ENCODE measurements at places on chromosomes 11 and 22.
A peak's percentile ranks its signal among the peaks of the same experiment; 100 is the strongest.

DNA sequence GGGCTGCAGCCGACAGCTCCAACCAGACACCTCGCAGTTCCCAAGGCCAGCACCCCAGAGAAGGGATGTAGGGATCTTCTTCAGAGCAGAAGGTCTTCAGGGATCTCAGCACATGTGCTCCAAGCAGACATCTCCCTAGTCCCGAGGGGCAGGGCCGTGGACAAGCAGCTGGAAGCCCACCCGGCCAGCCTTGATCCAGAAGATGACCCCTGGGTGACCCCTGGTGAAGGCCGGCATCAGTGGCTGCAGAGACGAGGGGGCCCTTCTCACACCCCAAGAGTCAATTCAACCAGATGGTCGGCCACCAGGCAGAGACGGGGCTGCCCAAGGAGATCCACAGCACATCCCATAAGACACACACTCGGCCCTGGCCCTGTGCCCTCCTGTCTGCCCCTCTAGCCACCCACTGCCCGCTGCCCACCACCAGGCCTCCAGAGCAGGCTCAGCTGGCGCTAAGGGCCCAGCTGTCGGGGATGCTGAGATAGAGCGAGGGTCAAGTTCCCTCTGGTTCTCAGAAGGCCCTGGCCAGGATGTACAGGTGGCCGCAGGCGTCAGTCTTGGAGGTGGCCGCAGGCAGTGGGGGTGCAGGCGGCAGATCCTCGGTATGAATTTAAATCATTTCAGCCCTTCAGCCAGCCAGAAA lies 168.3 kb downstream of the BRD1 start:
- no peak for DNase-seq

GRCh38 chr22:31940506-31940905 lies 3.8 kb upstream of the YWHAH start:
- DNase-seq, result no peak

DNA sequence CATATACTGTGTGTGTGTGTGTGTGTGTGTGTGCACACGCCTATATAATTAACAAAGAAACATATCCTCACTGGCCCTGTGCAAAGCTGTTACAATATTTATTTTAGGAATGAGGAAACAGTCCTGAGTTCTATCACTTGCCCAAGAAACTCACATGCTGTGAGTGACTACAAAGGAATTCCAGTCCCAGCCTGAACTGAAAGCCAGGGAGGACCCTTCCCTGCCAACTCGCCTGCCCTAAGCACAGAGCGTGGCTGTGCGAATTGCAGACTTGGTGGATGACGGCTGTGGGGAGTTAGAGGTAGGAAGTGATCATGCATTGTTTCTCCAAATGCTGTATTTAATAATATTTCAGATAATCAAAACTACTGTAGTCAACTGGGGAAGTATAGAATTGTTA lies 26.4 kb upstream of the CD5 start:
- no peak for DNase-seq

DNA sequence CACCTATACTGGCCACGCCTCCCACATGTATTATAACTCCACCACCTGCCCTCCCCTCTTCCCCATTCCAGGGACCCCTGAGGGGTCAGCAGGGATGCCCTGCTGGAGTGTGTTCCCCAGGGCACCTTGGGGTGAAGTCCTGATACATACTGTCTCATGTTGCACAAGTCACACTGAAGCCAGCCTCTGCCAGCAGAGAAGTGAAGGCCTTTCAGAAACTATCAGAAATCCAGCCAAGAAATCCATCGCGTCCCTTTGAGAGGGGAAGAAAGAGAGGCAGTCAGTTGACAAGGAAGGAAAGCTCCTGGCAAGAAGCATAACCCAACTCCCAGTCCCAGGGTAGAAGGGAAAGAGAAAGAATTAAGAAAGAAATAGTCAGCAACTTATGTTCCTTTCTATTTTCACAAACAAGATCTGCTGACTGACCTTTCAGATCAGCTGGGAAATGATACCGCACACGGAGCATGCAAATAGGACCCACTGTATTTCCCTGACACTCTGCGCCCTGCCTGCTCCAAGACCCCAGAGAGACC lies 45.2 kb downstream of the SC5D start:
- no peak for DNase-seq

GRCh38 chr11:74449369-74449931 lies 17.9 kb downstream of the KCNE3 start:
- DNase-seq, result peak; percentile 68

- DNase-seq, result no peak
Measured at GRCh38 chr11:82845356-82846353, 54.6 kb downstream of the PRCP start.

DNA sequence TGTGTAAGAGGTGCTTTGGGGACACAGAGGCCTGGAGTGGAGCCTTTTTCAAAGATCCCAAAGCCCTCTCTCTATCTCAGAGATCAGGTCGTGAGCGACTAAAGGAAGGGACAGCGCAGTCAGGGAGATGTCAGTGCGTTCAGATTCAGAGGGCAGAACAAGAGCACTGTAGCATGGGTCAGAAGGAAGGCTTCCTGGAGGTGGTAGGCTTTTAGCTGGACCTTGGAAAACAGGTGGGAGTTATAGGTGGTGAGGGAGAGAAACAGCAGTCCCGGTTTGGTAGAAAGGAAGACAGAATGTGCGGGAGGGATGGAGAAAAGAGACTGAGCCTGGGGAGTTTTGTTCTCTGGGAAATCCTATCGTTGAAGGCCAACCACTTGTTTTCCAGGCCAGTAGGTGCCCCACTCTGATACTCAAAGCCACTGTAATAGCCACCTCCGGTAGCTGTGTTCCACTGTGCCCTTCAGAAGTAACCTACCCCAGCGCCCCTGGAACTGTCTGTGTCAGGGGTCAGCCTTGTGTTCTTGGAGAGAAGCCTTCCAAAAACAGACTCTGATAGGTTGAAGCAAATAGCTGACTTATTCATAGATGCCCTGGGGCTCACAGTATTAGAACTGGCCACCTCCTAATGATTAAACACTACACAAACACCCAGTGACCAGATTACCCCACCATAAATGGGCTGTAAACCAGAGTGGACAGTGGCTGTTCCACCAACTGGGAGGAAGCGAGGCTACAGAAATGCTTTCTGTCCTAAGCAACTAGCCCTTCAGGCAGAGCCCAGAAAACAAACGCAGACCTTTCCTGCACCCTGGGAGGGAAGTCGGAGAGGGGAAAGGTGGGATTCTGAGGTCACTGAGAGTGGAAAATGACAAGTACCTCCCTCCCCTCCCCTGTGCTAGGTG lies 157.7 kb downstream of the DBX1 start:
- DNase-seq, result no peak

DNA sequence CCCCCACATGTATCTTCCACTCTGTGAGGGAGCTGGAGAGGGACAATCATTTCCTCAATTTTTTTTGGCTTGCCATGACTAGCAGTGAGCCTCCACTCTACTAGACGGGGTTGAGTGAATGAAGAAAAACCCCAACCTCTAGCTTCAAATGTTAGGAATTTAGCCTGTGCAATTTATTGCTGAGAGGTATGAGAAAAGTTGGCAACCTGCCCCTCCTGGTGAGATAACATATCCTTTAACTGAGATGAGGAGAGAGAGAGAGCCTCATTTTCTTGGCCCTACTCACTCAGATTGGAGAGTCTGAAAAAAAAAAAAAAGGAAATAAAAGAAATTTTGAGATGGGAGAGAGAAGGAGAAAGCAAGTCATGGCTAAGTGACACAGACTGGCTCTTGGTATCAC lies 218.2 kb upstream of the CARD18 start:
- no peak for DNase-seq

- DNase-seq, result no peak
Measured at GRCh38 chr11:67300256-67300755, 3.0 kb upstream of the SSH3 start.

- DNase-seq, result no peak
Measured at GRCh38 chr22:41491374-41492100, 22.6 kb downstream of the ACO2 start.

DNA sequence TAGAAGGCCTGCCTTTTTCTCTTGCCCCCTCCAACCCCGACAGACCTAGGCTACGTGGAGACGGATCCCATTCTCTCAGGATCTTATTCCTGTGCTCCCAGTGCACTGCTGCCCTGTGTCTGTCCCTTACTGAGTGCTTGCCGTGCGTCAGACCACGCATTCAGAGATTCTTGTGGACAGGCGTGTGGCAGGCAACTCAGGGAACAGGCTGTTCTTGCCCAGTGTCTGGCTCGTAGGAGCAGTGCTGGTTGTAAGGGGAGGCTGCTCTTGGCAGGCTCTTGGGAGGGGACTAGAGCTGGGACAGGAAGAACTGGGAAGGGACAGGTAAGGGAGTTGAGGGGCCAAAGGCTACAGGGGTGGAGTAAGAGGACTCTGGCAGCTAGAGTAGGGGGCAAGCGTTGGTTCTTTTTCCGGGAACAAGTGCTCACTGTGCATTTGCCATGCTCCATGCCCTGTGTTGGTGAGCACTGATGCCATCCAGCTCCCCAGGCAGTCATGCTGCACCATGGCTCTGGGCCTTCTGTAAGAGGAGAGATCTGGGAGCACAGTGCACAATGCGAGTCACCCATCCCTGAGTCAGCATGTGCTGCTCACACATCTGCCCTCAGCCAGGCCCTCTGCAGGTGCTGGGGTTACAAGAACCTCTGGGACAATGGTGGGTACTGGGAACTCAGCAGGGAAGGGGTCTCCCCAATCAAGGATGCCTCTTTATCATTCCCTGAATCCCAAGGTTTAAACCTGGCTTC lies 119.1 kb downstream of the TBC1D22A start:
- no peak for DNase-seq

GRCh38 chr22:29674121-29674520 lies 45.7 kb upstream of the CABP7 start:
- DNase-seq, result no peak

- no peak for DNase-seq
Measured at GRCh38 chr11:125148743-125149142, 15.8 kb upstream of the PKNOX2 start.

- no peak for DNase-seq
Measured at GRCh38 chr22:17990942-17991341, 33.4 kb downstream of the MICAL3 start.

DNA sequence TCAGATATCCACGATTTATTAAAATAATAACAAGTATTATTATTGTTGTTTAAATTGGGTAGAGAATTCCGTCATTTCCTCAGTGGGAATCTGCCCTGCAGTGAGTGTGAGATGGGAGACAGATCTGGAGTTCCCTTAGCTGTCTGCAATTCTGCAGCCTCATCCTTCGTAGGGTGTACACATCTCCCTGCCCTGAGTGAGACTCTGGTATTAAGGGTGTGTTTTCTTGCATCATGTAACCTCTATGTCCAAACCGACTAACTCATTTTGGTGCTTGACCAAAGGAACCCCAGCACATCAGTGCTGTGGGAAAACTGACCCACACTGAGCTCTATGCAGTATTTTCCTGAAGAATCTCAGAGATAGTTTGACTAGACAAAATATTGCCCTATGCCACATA lies 157.6 kb downstream of the LDLRAD3 start:
- DNase-seq, result no peak

DNA sequence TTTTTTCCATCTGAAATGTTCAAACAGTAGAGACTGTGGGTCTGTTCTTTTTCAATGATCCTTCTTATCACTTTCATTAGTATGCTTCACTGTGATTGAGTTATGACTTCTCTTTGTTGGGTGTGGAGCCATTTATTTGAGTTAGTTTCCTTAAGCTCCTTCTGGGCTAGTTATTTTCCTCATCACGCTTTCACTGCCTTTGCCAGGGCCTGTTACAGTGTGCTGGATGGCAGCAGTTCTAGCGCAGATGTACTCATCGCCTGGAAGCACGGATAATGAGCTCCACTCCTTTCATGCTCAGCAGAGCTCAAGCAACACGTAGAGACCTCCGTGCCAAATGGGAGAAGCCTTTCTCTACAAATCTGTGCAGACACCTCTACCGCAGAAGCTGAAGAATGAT lies 7.0 kb upstream of the ARHGAP42 start:
- peak; percentile 52 for DNase-seq

GRCh38 chr22:28006271-28006670 lies 87.2 kb upstream of the PITPNB start:
- no peak for DNase-seq

GRCh38 chr22:36204001-36204631 lies 2.5 kb upstream of the APOL4 start:
- DNase-seq, result no peak

GRCh38 chr22:19431649-19432132 lies at the start of gene HIRA:
HIRA (minus strand) TSS chr22:19431733; CDS start chr22:19431476, 257 bp downstream.
- DNase-seq, result peak; percentile 86

- peak; percentile 58 for DNase-seq
Measured at GRCh38 chr11:116078101-116078591, 573.9 kb upstream of the CADM1 start.

- DNase-seq, result no peak
Measured at GRCh38 chr11:108432783-108433182, 34.5 kb downstream of the C11orf65 start.

- DNase-seq, result no peak
Measured at GRCh38 chr11:2835296-2835695, 50.3 kb downstream of the CDKN1C start.

- DNase-seq, result no peak
Measured at GRCh38 chr11:107780136-107780535, 68.3 kb upstream of the SLN start.

GRCh38 chr22:18906896-18907295 lies 776 bp downstream of the DGCR6 start:
- peak; percentile 8 for DNase-seq

DNA sequence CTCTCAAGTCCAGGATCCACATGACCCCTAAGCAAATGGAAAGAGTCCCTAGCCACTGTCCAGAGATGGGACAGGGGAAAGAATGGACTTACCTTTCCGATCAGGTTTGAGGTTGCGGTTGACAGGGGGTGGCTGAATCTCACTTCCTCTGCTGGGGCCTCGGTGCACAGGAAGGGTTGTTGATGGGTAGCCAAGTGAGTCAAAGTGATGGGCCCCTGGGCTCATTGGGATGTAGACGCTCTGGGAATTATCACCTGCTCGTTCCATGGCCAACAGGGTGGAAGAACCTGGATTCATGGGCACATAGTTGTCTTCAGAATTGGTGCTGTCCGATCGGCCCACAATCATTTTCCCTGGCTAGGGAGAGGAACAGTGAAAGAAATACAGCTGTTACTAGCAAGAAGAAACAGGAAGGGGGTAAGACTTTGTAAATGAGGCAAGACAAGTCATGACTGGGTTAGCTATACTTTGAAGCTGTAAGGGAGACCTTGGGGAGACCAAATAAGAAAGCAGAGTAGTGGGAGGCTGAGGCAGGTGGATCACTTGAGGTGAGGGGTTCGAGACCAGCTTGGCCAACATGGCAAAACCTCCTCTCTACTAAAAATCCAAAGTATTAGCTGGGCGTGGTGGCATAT lies 34.7 kb downstream of the USP35 start:
- no peak for DNase-seq
